SHP77 (cell line): ENCODE measurements at places on chromosomes 12 and 14.

DNA sequence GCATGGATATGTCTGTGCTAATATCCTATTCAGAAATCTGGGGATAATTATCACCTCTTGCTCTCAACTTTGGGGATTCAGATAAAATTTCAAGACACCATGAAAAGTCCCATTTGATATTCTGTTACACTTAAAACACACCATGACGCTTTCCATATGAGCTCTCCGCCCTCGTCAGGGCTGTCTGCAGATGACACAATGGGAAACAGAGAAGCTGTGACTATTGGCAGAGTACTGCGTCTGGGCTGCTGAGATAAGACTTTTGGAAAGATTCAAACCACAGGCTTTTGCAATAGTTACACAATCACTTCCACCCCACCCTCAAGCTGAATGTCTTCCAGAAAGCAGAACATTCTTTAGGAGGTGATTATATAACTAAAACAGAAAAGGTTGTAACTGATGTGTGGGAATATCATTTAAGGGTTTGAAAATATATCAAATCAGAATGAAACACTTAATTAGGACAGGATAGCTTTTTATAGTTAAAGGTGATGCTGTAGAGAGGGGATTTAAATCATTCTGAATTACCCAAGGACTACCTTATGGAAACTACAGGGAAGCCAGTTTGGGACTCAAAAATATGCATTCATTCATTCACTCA, 75.3 kb upstream of the TMPO start:
- DNase-seq = no peak

DNA sequence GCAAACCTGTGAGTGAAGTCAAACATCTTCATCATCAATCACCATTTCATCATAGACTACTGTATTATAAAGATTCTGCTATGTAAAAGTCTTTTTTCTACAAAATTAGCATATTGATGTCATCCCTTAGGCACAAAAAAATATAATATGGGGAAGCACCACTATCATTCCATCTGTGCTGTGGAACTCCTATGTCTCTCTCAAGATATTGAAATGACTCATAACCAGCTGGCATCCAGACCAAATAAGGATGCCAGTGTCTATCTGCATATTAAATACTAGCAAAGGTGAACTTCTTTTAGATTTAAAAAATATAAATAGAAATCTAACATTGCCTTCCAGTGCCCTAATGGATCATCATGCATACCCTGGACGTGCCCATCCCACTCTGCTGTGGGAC, 17.9 kb upstream of the DCAF5 start:
- DNase-seq = no peak

- DNase-seq = no peak
These were observed 439 bp downstream of the GOLGA5 start for GRCh38 chr14:92794547-92794941.

- no peak for DNase-seq
These were observed 67.2 kb downstream of the TMEM30B start for GRCh38 chr14:61213920-61214319.

GRCh38 chr12:115481141-115481540, 796.4 kb downstream of the MED13L start:
- DNase-seq = peak; percentile 28

DNA sequence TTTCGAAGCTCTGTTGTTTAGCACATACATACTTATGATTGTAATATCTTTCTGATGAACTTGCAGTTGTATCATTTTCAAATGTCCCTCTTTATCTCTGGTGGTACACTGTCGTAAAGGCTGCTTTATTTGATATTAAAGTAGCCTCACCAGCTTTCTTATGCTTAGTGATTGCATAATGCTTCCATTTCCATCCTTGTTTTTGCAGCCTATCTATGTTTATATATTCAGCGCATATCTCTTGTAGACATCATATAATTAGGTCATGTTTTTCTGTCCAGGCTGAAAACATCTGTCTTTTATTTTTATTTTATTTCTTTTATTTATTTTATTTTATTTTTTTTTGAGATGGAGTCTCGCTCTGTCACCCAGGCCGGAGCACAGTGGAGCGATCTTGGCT, 34.6 kb downstream of the ACAD10 start:
- DNase-seq = no peak

DNA sequence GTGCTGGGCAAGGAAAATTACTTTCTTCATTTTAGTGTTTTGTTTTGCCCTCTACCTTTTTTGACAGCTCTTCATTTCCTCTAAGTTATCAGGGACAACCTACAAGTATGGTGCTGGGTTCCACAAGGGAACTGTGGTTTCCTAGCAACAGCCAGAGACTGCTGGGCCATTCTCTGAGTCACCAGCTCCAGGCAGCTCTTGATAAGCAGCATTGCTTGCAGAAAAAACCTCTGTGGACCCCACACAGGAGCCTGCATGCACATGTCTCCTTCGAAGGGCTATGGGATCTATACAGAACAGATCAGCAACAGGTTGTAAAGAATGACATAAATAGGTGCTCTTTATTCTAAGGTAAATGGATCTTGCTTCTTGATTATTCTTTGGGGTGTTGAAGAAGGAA, 81.0 kb upstream of the CCDC196 start:
- DNase-seq = no peak

- DNase-seq = no peak
These were observed 798 bp upstream of the RASAL1 start for GRCh38 chr12:113136128-113136989.

GRCh38 chr14:36300337-36300736, 20.1 kb downstream of the MBIP start:
- DNase-seq = no peak

GRCh38 chr12:9646794-9647781, 22.4 kb upstream of the CLEC2D start:
- DNase-seq = no peak

GRCh38 chr14:66758031-66758613, 250.2 kb downstream of the GPHN start:
- DNase-seq = no peak

GRCh38 chr12:54413284-54414190, 5.5 kb downstream of the ITGA5 start:
- no peak for DNase-seq

DNA sequence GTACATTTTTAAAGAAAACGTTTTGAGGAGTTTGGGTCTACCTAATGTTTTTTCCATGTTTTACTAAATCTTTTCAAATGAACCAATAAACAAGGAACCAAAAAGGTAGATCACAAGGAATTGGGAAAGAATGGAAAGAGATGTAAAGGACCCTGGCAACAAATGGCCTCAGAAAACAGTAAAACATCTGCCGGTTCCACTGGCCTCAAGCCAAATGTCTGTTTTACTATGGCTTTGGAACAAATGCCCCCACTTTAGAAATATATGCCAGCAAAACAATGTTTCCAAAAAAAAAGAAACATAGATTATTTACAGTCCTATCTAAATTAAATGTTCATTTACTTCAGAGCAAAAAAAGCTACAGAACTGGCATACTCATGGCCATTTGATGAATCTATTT, 3.0 kb downstream of the TRMT5 start:
- DNase-seq = peak; percentile 18

GRCh38 chr12:7656121-7656520, 9.6 kb downstream of the APOBEC1 start:
- no peak for DNase-seq

DNA sequence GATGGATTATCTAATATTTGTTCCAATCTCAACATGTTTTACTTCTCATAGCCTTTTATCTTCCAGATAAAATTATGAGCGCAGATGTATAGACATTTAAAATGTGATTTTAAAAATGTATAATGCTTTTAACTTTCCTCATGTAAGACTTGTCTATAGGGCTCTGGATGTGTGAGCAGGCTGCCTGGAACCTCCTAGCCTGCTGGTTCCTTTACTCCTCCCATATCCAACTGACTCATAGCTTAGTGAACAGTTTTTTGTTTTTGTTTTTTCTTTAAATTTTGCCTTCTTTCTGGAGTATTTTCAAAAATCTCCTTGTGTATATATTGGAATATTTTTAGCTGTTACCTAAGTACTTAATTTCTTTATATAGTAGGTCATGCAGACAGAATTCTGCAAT, 115.4 kb downstream of the PDE3A start:
- DNase-seq = no peak

- DNase-seq = no peak
These were observed 9.2 kb upstream of the PNMA1 start for GRCh38 chr14:73723406-73723796.

- no peak for DNase-seq
These were observed 26.8 kb downstream of the CPSF6 start for GRCh38 chr12:69266036-69266635.

DNA sequence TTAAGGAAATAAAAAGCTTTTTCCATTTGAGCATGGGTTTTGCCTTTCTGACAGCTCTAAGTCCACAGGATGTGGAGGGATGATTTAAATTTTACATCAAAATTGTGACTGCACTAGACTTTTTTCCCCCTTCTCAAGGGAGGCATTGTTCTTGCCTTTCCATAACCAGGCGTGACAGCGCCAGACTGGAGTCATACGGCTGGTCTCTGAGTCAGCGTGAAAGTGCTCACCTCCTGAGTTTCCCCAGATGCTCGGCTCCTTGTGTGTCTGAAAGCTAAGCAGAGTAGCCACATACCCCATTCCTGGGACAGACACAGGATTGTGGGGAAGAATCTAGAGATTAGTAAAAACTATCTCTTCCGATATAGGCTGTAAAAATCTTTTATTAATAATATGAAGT, 43.1 kb downstream of the SOX5 start:
- DNase-seq = no peak
